ENCODE measurements at places on chromosomes 16 and 17.
A peak's percentile ranks its signal among the peaks of the same experiment; 100 is the strongest.

- no peak for DNase-seq
Observed at GRCh38 chr16:87107201-87107600, 210.0 kb downstream of the C16orf95 start.

DNA sequence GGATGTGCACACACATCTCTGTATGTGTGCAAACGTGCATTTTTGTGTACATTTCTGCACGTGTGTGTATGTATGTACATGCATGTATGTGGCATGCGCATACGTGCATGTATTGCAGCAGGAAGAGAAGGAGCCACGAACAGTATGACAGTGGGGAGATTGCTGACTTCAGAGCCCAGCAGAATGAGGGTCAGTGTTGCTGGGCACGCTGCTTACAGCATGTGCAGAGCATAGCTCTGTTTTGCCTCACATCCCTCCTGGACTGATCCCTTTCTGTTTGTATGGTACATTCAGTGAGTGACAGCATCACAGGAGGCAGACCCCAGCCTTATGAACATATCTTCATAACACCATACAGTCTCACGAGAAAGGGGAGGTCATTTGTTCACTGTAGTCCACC, 934.0 kb upstream of the EEF2KMT start:
- no peak for DNase-seq

GRCh38 chr16:49474741-49475140, 101.1 kb downstream of the C16orf78 start:
- DNase-seq = peak; percentile 14

- no peak for DNase-seq
Observed at GRCh38 chr17:57803021-57803420, 46.8 kb downstream of the MRPS23 start.

GRCh38 chr16:67537636-67538591, 9.3 kb downstream of the RIPOR1 start:
- DNase-seq = peak; percentile 78

- DNase-seq = no peak
Observed at GRCh38 chr16:80924372-80924978, 82.2 kb downstream of the CMC2 start.

GRCh38 chr16:51134876-51135275, 16.2 kb downstream of the SALL1 start:
- DNase-seq = no peak

DNA sequence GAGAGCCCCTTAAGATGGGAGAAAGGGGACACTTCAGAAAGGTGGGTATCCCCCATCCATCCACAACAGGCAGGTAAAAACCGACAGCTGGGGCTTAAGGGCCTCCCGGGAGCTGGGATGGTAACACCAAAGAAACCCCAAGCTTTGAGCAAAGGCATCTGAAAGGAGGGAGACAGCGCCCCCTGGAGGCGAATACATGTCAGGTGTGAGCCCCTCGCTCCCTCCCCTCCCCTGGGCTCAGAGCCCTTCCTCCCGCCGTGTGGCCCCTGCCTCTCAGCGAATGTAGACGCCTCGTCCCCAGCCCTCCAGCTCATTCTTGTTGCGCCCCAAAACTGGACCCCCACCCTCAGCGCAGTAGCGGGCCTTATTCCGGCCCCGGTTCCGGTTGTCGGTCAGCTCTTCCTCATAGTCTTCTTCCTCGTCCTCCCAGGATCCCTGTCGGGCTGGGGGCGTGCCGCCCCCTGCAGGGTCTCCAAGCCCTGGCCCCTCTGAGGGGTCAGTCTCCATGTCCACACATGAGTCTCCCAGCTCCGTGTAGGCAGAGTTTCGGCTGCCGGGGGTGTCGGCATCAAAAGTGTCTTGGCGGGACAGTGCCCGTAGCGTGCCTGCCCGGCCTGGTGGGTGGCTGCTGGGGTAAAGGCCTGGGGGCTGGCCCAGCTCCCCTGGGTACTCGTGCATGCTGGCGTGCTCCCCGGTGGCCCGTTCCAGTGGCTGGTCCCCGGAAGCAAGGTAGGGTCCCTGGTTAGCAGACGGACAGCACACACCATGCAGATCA, 9.1 kb upstream of the ARL5C start:
- DNase-seq = peak; percentile 80

DNA sequence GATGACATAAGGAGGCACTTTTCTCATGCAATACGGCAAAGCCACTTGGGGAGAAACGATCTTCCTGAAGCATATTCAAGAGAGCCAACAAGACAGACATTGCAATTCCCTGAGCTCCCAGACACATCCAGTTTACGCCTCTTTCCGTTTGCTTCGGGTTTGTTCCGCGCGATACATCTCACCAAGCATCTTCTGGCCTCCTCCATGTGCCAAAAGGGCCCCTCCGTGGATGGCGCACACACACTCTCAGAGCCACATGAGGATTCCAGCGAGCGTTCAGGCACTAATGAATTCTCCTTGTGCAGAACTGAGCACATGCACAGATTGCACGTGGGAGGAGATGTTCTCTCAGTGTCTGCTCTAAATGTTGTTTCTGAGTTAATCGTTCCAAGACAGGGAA, 146.7 kb upstream of the SHISA6 start:
- DNase-seq = peak; percentile 39

- no peak for DNase-seq
Observed at GRCh38 chr17:50920041-50920410, 53.9 kb upstream of the TOB1 start.

GRCh38 chr17:7019367-7019766, 3.5 kb upstream of the BCL6B start:
- no peak for DNase-seq

DNA sequence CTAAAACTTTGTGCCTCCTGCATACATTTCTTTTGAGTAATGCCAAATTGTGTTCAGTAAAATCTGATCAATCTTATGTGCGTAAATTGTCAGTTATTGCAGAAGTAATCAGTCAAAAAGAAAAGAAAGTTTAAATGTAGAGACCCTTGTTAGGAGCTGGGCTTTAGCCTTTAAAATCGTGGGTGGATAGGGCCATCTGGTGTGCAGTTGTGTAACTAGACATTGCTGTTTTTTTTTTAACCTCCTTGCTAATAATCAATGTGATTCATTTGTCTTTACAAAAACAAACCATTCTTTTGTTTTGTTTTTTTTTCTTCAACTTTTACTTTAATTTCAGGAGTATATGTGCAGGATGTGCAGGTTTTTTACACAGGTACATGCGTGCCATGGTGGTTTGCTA, 5.3 kb upstream of the WWOX start:
- DNase-seq = no peak

GRCh38 chr17:11900041-11900476, 97.2 kb downstream of the ZNF18 start:
- DNase-seq = peak; percentile 55

- DNase-seq = no peak
Observed at GRCh38 chr17:66357037-66357436, 54.6 kb downstream of the PRKCA start.

DNA sequence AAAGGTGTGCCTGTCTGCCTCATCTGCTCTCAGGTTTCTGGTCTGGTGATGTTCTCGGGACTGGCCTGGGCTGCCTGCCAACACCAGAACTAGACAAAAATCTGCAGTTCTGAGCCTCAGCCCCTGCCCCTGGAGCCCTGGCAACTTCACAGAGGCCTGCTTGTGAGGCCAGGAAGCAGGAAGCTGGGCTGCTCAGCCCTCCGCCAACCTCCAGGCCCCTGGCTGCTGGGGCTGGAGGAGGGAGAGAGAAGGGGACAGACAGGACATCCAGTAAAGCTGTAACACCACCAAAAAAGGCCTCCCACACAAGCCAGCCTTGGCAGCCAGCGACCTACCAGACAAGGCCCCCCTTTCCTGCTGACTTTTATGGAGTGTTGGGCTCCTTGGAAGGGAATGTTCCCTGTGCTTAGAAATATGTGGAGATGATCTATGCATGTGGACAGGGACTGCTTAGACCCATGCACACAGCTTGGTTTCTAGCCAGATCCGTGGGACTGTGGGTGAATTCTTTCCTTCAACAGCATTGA, 157.6 kb downstream of the XYLT1 start:
- DNase-seq = peak; percentile 89

DNA sequence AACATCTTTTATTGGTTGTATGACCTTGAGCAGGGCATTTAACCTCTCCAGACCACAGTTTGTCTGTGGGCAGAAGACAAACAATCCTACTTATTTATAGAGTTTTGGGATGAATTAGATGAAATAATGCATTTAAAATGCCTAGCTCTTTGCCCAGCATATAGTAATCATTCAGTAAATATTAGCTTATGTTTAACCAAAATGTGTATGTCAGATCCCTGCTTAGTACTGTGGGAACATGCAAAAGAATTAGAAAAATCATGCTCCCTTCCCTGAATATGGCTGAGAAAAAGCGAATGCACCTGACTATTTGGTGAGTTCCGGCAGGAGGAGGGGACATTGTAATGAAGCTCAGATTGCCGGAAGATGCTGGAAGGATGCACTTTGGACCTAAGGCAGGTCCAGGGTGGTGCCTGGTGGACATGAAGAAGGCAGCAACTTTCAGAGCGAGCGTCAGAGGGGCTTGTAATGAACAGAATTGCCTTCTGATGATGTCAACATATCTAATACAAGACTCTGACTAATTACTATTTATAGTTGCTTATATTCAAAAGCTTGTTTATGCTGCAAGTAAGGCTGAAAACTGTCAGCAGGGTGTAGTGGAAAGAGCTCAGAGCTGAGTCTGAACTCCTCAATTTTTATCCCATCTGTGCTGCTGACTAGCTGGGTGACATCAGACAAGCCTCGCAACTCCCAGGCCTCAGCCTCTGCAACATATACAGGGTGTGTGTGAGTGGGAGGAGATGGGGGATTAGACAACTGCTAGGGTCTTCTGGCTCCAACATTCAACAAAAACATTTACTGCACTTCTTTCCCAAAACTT, 221.2 kb downstream of the PRKCA start:
- no peak for DNase-seq

DNA sequence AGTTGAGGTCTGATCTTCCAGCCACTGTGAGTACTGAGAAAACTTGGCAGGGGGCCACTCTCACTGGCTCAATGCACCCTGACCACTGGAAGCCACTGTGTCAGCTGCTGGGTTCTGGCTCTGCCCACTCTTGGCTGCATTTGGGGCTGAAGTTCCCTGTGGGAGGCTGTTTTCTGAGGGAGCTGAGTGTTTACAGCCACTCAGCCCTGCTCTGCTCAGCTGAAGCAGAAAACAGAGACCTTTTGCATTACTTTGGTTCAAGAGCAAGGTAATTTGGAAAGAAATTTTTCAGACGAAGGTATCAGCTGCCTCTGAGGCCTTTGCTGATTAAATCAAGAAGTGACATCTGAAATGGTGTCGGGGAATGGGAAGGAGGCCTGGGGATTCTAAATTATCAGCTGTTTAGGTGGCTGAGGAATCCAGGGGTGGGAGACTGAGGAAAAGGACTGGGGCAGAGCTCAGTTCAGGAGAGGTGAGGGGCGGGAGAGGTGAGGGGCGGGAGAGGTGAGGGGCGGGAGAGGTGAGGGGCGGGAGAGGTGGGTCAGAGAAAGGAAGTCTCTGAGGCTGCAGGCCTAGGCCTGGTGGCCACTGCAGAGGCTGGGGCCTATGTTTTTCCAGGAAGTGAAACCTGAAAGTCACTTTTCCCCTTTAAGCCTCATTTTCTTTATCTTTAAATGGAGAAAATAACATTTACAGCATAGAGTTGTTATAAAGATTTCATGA, at the start of gene ACSM5:
Gene ACSM5 (plus strand): TSS at position 137 of the 723 bp plus-strand sequence. CDS start 1,951 bp downstream, outside the sequence.
- peak; percentile 22 for DNase-seq

DNA sequence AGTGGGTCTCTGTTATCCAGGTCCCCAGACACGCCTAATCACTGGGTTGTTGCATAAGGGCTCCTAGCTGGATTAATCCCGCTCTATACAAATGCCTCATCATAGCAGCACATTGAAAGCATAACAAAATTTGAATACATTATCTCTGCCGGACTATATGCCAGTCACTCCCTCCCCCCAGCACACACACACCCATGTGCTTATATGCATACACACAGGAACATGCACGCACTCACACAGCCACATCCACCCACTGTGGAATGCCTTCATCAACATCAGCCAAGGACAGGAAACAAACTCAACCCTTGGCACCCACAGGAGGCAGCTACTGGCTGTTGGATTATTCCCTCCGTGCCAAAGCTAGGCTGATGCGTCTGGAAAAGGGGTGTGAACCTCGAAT, 3.5 kb upstream of the CDH13 start:
- no peak for DNase-seq

DNA sequence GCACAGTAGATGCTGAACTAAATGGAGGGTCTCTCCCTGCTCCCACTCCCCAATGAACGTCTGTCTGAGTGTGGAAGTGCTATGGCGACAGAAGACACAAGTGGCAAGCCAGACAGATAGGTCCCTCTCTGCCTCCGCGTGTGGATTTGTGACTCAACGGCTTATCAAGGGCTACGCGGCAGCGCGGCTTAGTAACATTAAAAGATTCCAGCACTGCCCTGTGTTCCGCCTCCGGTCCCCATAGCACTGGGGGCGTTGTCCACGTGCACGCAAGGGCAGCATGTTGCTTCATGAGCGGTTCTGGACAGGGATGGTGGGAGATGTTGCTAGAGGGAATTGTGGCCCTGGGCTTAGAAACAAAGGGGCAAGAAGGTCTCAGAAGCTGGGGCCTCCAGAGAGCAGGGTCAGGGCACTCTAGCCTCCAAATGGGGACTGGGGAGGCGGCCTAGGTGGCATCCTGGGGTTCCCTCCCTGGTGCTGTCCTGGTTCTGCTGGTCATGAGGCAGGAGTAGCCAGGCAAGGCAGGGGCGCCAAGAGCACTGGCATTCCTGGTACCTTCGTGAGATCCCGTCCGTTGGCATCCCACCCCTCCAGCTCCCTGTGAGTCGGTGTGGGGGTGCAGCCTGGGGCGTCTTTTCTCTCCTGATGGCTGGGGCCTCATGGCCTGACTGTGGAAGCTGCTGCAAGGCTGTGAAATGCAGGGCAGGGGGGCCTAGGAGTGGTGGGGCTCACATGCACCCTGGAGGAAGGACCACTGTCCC, 9.1 kb downstream of the CRHR1 start:
- no peak for DNase-seq

- no peak for DNase-seq
Observed at GRCh38 chr16:84827897-84828296, 8.1 kb downstream of the CRISPLD2 start.

GRCh38 chr17:7880076-7880868, 8.3 kb upstream of the CHD3 start:
- DNase-seq = no peak

DNA sequence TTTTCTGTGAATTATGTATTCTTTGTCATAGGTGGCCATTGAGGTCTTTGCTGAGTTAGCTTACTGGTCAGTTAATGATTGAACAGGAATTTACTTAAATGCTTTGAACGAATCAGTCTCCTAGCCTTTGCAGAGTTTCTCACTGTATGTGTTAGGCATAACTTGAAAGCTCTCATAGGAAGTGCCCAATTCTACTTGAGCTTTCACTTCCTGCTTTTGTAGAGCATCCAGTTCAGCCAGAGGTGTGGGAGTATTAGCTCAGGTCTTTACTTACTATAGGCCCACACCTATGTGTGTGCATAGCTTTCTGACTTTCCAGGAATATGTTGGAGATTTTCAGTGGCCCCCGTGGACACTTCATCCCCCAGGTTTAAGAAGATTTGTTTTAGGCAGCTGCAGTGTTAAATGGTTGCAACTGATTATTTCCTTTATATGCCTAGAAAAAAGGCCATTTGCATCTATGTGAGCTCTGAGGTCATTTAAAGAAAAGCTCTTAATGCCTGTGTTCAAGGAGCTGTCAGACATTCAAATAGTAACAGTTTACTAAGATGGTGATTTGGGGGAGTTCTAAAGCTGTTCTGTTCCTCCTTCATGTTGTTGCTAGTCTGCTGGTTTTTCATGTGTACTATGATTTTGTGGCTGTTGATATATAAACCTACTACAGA, 62.3 kb downstream of the PHKB start:
- DNase-seq = no peak

- peak; percentile 42 for DNase-seq
Observed at GRCh38 chr17:66466106-66466820, 163.8 kb downstream of the PRKCA start.

Data from femur (tissue), 1 donor.